ENCODE measurements at places on chromosomes 2 and 18.

GRCh38 chr2:185127412-185127811 lies 529.1 kb downstream of the ZNF804A start:
- DNase-seq: no peak

DNA sequence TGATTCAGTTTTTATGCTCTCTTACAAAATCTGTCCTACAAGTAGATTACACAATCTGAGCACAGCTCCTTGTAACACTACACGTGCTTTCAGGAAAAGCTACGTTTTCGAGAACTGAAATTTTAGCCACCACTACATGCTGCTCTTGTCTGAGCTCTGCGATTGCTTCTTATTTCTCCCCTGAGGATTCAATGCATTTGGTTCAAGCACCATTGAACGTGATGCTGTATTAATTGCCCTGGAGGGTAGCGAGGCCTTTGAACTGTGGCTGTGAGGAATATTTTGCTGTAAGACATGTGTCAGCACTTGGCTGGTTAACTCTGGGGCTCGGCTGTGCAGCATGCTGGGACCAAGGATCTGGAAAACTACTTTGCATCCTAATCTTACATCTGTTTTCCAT lies 405.8 kb downstream of the EPHA4 start:
- DNase-seq: no peak

GRCh38 chr2:215577356-215577755 lies 141.5 kb upstream of the FN1 start:
- DNase-seq: no peak

DNA sequence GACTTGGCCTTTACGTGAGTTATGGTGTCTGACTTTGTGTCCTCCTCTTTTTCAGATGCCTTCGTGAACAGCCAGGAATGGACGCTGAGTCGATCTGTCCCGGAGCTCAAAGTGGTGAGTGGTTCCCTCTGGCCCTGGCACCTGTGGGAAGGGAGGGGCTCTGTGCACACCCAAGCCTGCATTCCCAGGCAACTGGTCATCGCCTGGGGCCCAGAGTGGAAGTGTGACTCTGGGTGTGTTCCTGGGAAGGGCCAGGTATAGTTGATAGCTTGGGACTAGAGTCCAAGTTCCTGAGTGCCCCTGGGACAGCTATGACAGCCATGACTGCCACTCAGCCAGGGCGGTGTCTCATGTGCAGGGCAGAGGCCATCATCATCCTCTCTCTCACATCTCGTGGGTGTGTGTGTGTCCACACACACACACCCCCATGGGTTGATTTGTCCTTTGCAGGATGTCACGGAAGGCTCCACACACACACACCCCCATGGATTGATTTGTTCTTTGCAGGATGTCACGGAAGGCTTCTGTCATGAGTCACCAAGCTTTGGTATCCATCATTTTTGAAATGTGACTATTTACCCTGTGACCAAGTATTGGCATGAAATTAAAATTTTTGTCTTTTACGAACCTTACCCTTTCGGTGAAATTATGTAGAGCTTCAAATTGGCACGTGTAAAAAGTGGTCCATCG lies 215.4 kb downstream of the AGAP1 start:
- no peak for DNase-seq

DNA sequence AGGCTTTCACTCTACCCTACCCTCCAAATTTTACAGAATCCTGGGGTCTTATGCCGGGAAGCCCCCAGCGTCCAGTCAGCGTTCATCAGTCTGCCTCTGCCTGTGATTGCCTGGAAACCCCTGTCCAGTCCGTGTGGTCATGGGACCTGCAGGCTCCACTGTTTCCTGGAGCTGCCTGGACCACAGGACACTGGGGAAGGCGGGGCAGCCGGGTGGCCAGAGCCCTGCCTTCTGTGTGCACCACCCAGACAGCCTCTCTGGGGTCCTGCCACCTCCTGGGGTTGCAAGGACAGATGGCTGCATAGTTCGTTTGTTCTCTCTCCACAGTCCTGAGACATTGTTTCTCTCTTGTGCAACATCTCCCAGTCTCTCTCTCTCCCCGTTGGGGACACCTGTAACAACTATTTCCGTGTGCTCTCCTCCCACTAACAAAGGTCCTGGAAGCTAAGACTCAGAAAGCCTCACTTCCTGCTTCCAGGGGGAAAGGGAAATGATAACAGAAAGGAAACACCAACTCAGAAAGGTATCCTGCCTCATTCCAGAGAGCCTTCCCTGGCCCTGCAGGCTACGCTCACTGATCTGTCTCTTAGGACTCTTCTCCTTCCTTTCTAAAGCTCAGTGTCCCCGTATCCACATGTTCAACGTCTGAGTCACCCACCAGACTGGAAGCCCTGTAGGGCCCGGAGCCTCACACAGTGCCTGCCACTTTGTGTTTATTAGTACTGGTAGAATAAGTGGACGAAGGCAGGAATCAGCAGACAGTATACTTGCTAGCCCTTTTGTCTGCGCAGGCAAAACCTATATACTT lies 192.8 kb upstream of the RAB12 start:
- no peak for DNase-seq

Data from stimulated activated CD8-positive, alpha-beta memory T cell treated with anti-CD3 and anti-CD28 coated beads, Interleukin-2, amount 100 ng/mL, for 1 hour (primary cell).